AG08395 (cell line): ENCODE measurements at places on chromosomes 1 and 21.

DNA sequence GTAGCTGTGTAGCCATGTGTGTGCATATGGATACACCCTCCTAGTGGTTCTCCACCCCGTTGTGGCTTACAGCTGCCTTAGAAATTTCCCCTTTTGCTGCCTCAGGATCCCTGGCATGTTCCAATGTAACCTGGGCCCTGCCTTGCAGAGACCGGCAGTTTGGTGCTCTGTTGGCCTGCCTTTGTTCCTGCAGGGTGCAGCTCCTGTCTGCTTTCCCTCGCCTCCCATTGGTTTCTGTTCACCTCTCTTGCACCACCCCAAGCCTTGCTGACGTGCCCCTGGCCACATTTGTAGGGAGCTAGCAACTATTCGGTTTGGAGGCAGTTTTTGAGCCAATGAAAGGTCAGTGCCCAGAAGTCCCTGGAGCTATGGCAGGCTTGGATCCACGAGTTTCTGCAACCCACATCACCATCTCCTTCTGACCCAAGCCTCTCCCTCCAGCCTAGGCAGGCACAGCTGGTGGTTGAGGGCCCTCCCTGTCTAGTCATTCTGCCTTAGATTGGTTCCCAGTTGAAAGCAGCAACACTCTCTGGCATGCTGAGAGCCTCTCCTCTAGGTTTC lies 54.9 kb downstream of the MAB21L3 start:
- DNase-seq, result no peak

DNA sequence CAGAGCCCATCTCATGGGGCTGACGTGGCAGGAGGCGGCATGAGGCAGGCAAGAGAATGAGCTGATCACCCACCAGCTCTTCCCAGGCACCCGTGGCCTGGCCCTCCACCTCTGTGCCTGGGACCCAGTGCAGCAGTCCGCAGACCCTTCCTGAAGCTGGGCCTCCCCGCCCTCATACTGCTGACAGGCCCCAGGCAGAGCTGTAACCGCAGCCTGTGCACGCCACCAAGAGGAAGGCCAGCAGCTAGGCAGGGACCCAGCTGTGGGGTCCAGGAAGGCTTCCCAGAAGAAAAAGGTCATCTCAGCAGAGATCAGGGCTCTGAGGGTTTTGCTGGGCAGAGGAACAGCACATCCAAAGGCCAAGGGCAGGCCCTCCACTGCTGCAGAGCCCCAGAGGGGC lies 9.8 kb upstream of the MTFR1L start:
- DNase-seq, result no peak

GRCh38 chr1:109728870-109729269 lies 12.0 kb downstream of the GSTM3 start:
- no peak for DNase-seq

DNA sequence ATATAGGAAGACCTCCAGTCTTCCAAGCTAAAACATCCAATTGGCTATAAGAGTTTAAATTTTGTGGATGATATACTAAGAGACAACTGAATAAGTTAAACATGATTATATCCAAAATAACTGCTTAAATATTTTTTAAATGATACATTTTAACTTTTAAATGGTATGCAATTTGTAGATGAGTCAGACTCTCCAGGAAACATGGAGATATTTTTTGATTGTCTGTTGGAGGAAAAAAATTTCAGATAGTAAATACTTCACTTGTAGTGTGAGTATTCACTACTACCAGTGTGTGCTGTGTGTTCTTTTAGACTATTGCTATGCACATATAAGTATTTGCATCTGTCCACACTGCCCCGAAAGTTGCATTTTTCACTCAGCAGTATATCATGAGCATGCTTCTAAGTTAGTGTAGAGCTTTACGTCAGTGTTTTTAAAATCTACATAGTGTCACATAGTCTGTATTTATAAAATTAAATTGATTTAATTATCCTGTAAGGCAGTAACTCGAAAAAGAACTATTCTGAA lies 91.1 kb downstream of the USP25 start:
- no peak for DNase-seq

- no peak for DNase-seq
Measured at GRCh38 chr21:38852278-38852677, 46.5 kb downstream of the ETS2 start.

- DNase-seq, result peak; percentile 64
Measured at GRCh38 chr1:156838972-156839371, 19.9 kb downstream of the INSRR start.

DNA sequence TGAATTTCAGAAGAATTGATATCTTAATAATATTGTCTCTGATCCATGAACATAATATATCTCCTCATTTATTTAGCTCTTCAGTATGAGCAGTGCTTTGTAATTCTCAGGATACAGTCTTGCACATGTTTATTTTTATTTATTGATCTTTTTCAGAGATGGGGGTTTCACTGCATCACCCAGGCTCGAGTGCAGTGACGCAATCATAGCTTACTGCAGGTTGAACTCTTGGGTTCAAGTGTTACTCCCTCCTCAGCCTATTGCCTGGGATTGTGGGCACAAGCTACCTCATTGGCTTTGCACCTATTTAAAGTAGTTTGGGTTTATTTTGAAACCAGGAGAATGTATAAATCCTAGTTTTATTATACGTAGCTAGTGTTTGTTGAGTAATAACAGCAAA lies 4.7 kb downstream of the RPS6KC1 start:
- no peak for DNase-seq

DNA sequence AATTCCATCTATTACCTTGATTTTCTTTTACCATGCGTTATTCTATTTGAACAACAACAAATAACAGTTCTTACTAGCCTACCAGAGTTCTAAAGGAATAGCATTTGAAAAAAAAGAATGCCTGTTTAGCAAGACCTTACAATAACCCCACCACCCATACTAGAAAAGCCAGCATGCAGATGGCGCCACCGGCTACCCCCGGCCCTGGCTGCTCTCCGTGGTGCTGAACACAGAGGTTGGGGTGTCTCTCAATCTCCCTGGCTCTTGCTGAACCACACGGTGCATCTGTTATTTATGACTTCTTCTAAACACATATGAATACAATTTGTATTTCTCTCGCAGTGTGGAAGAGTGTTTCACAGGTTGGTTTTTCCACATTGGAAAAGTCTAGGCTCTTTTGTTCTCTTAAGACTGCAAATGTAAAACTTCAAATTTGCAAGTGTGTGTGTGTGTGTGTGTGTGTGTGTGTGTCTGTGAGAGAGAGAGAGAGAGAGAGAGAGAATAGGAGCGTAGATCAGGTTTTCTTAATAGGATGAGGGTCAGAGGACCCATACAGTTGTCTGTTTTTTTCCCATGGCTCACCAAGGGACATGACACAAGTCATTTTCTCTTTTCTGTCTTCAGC lies 13.6 kb downstream of the GRIK3 start:
- DNase-seq, result no peak
